ENCODE measurements at places on chromosomes 4 and X.

DNA sequence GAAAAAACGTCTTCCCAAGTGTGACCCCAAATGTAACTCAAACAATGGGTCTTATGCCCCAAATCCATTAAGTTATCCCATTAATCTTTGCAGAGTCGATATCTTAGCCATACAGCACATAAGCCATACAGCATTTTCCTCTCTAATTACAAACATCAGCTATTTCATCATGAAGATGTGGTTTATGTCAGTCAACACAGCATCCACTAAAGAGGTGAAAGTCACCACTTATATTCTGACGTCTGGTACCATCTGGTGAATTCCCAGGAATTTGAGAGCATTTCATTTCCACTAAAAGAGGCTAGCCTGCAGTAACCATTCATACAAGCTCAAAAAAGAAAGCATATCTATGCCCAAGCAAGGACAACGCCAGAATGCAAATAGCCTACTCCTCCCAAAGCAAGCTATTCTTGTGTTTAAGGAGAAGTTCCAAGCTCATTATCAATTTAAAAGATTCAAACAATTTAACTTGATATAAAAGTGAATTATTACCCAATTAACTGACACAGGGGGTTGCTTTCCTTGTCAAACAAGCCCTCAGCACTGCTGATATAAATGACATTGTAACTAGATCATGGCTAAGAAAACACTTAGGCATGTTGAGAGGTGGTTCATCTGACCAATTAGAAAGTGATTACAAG, 203.3 kb downstream of the ANTXR2 start:
- no peak for DNase-seq

- DNase-seq, result peak; percentile 38
These were observed 16.8 kb upstream of the NAT8L start for GRCh38 chr4:2042204-2042946.

- no peak for DNase-seq
These were observed 208.7 kb upstream of the KLF3 start for GRCh38 chr4:38455092-38455862.

GRCh38 chrX:14529290-14529989, at the start of gene GLRA2:
GLRA2 (plus strand) TSS chrX:14529536; CDS start chrX:14530058, 522 bp downstream.
- peak; percentile 19 for DNase-seq

- peak; percentile 83 for DNase-seq
These were observed 132.3 kb downstream of the ZNF330 start for GRCh38 chr4:141352909-141353525.

DNA sequence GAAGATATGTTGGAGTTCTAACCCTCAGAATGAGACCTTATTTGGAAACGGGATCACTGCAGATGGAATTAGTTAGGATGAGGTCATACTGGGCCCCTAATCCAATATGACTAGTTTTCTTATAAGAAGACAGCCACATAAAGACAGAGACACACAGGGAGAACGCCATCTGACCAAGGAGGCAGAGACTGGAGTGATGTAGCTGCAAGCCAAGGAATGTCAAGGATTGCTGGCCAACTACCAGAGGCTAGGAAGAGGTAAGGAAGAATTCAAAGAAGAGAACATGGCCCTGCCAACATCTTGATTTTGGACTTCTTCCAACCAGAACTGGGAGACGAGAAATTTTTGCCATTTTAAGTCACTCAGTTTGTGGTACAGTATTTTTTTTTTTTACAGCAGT, 152.8 kb upstream of the DIPK2B start:
- DNase-seq, result no peak

DNA sequence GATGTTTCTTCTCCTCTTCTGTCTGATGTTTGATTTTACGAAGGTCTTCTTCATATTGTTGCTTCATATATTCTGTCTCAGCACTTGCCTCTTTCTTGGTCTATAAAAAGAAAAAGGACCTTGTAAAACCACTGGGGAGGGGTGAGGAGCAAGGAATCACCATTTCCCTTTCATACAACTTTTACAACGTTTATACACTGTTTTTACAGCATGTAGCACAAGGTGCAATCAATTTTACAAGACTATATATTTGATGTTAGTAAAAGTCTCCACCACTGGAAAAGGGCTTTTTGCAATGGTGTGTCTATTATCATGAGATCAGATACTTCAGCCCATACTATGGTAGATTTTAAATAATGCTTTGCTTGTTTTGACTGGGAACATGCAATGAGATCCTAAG, 76.3 kb downstream of the FAM184B start:
- no peak for DNase-seq

DNA sequence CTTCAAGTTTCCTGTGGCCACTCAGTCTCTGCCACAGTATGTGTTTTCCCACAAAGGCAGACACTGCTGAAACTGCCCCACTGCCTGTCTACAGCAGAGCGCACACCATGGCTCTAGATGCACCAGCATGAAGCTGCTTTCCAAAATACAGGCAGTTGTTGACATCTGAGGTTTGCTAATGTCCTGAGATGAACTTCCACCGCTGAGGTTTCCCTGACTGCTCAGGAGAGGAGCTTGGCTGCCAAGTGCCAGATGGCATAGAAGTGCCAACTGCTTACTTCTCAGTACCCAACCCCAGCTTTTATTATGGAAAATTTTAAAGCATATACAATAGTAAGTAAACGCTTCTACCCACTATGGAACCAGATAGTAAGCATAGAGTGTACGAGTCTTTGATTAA, 61.0 kb upstream of the EXOC1L start:
- no peak for DNase-seq

DNA sequence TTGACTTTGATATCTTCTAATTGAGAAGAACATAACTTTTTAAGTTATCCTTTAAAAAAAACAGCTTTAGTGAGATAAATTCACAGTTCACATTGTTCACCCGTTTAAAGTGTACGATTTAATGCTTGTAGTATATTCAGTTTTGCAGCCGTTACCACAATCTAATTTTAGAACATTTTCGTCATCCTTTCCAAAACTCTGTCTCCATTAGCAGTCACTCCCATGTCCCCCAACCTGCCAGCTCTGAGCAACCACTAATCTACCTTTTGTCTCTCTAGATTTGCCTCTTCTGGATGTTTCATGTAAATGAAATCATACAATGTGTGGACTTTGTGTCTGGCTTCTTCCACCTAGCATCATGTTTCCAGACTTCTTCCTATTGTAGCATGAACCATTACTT, 38.6 kb downstream of the CLCN4 start:
- no peak for DNase-seq

- no peak for DNase-seq
These were observed 22.4 kb downstream of the NUP54 start for GRCh38 chr4:76125816-76126215.

- DNase-seq, result peak; percentile 56
These were observed 335.0 kb downstream of the BMPR1B start for GRCh38 chr4:95092766-95093165.

- peak; percentile 26 for DNase-seq
These were observed 93.4 kb downstream of the TENT5D start for GRCh38 chrX:80513625-80514024.

GRCh38 chrX:104567506-104567905, 1.5 kb downstream of the IL1RAPL2 start:
- no peak for DNase-seq

- DNase-seq, result no peak
These were observed 17.8 kb downstream of the TMPRSS11E start for GRCh38 chr4:68465058-68465457.

GRCh38 chr4:114163051-114163450, 183.6 kb upstream of the ARSJ start:
- no peak for DNase-seq

DNA sequence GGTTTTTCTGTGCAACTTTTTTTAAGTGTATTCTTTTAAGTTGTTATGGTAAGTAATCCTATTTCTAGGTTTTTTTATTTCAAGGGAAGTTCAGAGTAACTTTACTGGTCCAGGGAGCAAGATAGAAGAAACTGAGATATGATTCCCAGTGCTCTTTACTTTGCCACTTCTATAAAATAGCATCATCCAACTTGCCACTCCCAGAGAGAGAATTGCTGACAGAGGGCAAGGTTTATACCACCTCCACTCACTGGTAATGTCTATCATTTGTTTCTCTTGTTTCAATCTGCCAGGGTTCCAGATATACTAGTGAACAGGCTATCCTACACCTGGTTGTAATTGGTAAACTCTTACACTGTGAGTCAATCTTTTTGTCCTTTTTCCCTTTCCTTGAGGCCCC, 3.5 kb upstream of the CLCN3 start:
- no peak for DNase-seq

- DNase-seq, result peak; percentile 22
These were observed 15.0 kb upstream of the ELF4 start for GRCh38 chrX:130125091-130125874.

GRCh38 chrX:30748342-30748960, 95.2 kb downstream of the GK start:
- no peak for DNase-seq
